GM12864 (cell line): ENCODE measurements at places on chromosomes 2 and 18.

GRCh38 chr18:7048081-7048480 is 69.5 kb downstream of the LAMA1 start:
- no peak for DNase-seq

- no peak for DNase-seq
Observed at GRCh38 chr2:55581874-55582547, 35.4 kb downstream of the PPP4R3B start.

GRCh38 chr2:74334931-74335333 is 8.3 kb downstream of the SLC4A5 start:
- DNase-seq = peak; percentile 27

GRCh38 chr2:19026261-19026660 is 332.2 kb downstream of the OSR1 start:
- no peak for DNase-seq

DNA sequence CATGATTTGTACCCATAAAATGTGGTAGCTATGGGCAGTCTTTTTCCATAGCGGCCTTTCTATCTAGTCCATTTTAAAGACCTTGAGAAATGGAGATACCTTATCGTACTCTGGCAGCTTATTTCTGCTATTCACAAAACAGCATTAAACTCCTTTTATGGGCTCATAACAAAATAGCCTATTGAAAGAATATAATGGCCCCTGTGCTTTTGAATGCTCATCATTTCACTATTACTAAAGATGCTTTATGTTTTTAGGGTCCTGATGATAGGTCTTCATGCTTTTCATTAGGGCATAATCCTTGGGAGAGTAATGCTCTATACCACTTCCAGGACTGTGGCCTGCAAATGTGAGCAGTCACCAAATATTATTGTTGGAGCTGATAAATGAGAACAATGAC is 7.3 kb upstream of the TMEM178A start:
- no peak for DNase-seq

GRCh38 chr2:86518481-86518880 is 44.8 kb downstream of the CHMP3 start:
- DNase-seq = no peak

DNA sequence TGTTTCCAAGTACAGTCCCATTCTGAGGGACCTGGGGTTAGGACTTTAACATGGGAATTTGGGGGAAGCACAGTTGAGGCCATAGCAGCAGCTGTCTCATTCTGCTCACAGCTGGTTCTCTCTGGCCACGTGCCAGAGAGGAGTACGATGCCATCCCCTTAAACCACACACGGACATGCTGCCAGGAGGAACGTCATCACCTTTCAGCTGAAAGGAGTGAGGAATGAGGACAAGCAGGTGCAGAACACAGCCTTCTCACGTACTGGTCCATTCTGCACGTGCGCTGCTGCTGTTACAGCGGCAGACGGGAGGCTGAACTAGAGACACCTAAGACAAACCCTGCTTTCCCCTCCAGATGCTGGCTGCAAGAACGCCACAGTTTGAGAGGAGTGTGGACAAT is 33.5 kb downstream of the ODC1 start:
- DNase-seq = no peak

GRCh38 chr2:234615643-234616356 is 118.9 kb upstream of the ARL4C start:
- no peak for DNase-seq

DNA sequence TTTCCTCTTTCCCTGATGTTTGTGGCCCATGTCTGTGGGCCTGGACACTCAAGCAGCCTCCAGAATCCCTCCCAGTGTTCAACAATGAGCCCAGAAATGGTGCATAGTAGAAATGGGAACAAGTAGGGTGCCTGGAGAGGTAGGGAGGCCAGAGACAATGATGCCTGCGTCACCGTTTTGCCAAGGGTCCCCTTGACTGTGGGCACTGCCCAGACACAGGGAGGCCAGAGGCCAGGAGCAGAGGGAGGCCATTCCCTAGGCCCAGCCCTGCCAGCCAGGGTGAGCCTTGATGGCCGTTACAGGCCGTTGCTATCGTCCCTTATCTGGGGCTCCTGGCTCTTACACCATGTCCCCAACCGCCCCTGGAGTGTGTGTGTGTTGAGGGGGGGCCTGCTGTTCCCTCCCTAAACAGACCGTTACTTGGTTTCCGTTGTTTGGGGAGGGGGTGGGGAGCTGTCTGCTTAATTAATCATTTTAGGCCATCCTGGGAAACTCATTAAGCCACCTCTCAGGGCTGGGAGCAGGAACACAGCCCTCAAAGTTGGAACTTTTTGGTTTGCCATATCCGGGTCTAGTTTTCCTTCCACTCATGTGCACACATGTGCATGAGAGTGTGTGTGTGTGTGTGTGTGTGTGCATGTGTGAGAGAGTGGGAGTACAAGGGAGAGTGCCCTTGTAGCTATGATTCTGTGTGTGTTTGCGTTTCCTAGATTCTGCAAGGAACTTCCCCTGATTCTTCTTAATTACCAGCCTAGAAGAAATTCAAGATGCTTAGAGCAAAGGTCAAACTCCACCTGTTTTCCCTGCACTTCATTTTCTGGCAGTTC is 135.2 kb upstream of the HAAO start:
- DNase-seq = no peak

DNA sequence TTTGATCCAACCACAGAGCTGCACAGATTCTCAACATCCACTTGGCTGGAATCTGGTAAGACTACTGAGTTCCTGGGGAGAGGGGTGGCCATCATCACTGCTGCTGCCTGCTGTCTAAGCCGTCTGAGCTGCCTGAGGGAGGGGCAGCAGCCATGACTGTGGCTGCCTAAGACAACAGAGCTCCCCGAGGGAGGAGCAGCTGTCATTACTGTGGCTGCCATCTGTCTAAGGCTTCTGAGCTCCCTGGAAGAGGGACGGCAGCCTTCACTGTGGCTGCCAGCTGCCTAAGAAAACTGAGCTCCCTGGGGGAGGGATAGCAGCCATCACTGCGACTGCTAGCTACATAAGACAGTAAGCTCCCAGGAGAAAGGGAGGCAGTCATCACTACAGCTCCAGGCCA is 584.4 kb downstream of the NR4A2 start:
- DNase-seq = no peak

GRCh38 chr2:139045524-139045923 is 265.3 kb upstream of the NXPH2 start:
- DNase-seq = no peak

DNA sequence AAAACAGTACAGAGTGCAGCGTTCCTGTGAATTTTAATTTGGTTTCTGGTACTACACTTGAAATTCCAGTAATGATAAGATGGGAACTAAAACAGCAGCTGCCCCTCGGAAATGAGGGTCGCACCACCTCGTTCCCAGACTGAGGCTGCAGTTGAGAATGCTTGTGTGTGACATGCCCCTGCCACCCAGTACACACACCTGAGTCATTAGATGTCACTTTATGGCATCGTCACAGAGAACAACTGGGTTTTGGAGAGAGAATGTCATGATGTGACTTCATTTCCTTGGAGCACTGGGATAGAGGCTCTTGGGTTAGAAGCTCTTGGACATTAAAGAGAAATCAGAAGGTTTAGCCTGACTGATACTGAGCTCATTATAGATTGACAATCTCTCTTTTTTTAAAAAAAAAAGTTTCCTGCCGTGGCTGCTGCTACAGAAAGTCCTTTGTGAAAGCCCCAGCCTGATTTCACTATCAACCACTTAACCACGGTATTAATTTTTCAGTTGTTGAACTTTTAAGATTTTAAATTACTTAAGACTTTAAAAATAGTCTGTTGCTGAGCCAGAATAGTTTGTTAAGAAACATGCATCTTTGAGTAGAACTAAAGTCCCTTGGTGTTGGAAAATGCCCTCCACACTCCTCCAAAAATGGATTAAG is 24.5 kb downstream of the BCL2L11 start:
- DNase-seq = no peak
